ENCODE measurements at places on chromosomes 1 and 21. TPM values are rescaled to one million over a fixed set of nuclear protein-coding genes. Genes with fewer than 3 reads are reported as not detected.

CD5L gene
- not detected for total RNA-seq

OR2AK2 gene
- not detected for total RNA-seq

ASTN1 gene
- total RNA-seq, result under 0.01 TPM

WNT4 gene
- total RNA-seq, result not detected

KLHL12 gene
- total RNA-seq, result 28.0 TPM

RHD gene
- not detected for total RNA-seq

SNX7 gene
- total RNA-seq, result 78.9 TPM

RCAN3 gene
- 3.5 TPM for total RNA-seq

SYTL1 gene
- under 0.01 TPM for total RNA-seq

FALEC gene
- total RNA-seq, result 0.36 TPM

COL18A1 gene
- total RNA-seq, result 8.8 TPM

NECTIN4 gene
- total RNA-seq, result under 0.01 TPM

PDC gene
- total RNA-seq, result not detected

MYBPH gene
- 0.29 TPM for total RNA-seq

C1orf87 gene
- total RNA-seq, result not detected

RASAL2 gene
- 59.4 TPM for total RNA-seq

NR5A2 gene
- not detected for total RNA-seq

LCE2A gene
- not detected for total RNA-seq

CALML6 gene
- total RNA-seq, result 0.29 TPM

GMEB1 gene
- total RNA-seq, result 10.9 TPM

CNTN2 gene
- under 0.01 TPM for total RNA-seq

FLVCR1 gene
- 11.2 TPM for total RNA-seq

DENND2C gene
- total RNA-seq, result 8.8 TPM

CHRM3 gene
- total RNA-seq, result 0.29 TPM

FRRS1 gene
- total RNA-seq, result 23.2 TPM

ADGRL4 gene
- 16.6 TPM for total RNA-seq

TXNIP gene
- total RNA-seq, result 529 TPM

S100A1 gene
- total RNA-seq, result 0.29 TPM

C1orf226 gene
- 0.29 TPM for total RNA-seq

NPHS2 gene
- not detected for total RNA-seq

OLFML3 gene
- 418 TPM for total RNA-seq

SLC25A34 gene
- total RNA-seq, result 1.5 TPM

CENPL gene
- 12.1 TPM for total RNA-seq

CR2 gene
- total RNA-seq, result not detected

RRAGC gene
- 64.5 TPM for total RNA-seq

TAS1R1 gene
- 0.29 TPM for total RNA-seq

OR2L13 gene
- not detected for total RNA-seq

IFNLR1 gene
- under 0.01 TPM for total RNA-seq

HTR1D gene
- not detected for total RNA-seq

E2F2 gene
- 0.29 TPM for total RNA-seq

CHODL gene
- total RNA-seq, result not detected

ASPM gene
- total RNA-seq, result 5.1 TPM

FCRL5 gene
- under 0.01 TPM for total RNA-seq

Measured in osteoblast (primary cell).